Cardiac septum (tissue), 1 donor: ENCODE measurements at places on chromosomes 13 and 19. TPM values are rescaled to one million over a fixed set of nuclear protein-coding genes. Genes with fewer than 3 reads are reported as not detected.

DNA sequence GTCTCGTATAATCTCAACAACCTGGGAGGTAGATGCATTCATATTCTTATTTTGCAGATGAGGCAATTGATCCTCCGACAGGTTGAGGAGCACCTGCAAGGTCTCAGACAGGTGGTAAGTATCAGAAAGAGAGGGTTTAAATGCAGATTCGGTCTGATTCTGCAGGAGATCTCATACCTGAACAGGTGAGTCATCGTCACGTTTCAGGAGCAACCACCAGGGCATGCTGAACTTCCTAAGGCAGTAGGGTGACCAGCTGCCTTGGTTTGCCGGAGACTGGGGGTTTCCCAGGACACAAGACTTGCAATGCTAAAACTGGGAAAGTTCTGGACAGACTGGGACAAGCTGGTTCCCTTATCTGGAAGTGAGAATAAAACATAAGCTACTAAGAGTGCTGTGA, 68.8 kb upstream of the TSHZ3 start:
- no peak for DNase-seq

DNA sequence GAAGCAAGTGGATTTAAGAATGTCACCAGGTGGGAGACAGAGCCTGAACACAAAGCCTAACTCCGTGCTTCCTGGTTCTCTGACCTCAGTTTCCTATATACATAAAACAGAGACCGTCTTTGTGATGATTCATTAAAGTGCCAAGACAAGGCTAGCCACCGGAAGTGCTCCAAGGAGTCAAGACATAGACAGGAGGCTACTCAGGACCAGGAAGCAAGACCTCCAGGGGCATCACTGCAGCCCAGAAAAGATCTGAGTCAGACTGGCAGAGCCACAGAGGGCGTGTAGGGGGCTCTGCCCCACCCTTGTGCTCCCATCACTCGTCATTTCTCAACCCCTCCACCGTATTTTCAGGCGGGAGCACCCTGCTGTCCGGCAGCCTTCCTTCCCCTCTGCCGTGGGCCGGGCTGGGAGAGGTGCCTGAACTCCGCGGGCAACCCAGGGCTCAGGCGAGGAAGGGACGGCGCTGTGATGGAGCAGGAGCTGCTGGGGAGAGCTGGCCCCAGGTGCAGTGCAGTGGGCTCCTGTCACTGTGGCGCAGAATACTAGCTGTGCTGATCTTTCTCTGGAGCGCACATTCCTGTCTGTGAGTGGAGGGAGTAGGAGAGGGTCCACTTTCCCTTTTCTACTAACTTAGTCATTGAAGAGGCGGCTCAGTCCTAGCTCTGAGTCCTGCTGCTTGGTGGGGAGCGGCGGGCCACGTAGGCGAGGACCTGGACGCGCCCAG, 134.7 kb upstream of the GPR12 start:
- DNase-seq, result no peak

GRCh38 chr13:114140131-114140905, 7.9 kb upstream of the RASA3 start:
- no peak for DNase-seq

DNA sequence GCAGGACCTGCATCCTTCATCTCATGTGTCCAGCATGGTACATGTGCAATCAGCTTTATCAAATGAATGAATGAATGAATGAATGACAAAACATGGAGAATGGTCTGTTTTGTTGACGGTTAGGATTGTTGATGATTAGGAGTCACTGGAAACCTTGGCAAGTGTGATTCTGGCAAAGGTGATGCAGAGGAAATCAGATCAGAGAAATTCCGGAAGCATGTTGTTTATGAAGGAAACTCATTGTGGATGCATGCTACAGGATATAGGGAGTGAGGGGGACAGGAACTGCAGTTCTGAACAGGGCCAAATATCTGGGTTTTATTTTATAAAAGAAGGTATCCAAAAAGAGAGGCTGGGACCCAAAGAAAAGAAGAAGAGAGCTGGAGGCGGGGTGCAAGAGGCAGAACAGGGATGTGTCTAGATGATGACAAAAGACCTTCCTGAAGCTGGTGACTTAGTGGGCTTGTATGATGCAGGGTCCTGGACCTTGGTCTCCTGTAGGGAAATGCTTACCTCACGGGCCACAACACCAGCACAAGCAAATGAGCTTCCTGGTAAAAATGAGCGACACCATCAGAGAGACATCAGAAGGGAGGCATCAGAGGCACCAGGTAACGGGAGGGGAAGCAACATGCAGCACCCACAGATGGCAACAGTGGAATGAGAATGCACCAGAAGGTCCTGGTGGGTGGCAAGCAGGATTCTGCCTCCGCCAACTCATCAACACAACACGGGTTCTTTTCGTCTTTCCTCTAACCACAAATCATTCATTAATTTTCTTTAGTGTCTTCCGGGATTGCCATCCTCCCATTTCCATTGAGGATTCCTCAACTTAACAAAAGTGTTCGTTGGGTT, 159.6 kb downstream of the FOXO1 start:
- no peak for DNase-seq

DNA sequence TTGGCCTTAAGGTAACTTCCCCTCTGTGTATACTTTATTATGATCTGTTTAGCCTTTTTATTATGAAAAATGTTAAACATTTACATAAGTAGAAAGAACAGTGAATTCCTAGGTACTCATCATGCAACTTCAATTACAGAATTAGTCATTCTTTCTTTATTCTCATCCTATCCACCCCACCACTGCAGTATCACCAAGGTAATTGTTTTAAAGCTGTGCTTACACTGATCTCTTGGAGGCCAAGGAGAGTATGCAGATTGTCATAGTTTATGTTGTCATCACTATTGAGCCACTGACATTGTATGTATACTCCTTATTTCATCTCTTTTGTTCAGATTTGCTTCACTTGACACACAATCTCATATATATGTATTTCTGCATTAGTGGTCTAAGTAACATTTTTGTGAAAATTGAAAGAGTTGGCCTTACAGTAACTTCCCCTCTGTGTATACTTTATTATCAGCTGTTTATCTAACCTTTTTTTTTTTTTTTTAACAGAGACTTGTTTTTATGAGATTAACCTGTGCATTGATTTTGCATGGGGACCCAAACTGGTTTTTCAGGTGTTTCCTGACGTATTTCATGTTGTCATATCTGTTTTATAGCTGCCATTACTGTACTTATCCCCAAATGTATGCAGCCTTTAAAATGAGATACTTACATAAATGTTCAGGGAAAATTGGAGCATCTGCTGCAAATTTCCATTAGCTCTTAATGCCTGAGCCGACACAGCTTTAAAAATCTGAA, 4.5 kb downstream of the ZNF507 start:
- no peak for DNase-seq

DNA sequence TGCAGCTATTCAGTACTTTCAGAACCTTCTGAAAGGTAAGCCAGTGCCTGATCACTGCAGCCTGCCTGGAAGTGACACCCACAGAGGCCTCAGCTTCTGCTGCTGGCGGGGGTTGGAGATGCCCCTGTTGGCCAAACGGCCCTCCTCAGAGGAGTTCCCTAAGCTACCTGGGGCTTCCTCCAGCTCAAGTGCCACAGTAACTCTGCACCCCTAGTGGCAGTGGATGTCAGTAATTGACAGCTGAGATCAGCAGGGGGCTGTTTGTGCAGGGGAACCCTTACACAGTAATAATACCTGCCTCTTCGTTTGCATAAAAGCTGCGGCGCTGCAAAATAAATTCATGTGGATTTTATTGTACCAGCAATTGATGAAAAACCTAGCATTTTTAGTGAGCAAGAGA, 28.9 kb downstream of the TDRD12 start:
- no peak for DNase-seq

DNA sequence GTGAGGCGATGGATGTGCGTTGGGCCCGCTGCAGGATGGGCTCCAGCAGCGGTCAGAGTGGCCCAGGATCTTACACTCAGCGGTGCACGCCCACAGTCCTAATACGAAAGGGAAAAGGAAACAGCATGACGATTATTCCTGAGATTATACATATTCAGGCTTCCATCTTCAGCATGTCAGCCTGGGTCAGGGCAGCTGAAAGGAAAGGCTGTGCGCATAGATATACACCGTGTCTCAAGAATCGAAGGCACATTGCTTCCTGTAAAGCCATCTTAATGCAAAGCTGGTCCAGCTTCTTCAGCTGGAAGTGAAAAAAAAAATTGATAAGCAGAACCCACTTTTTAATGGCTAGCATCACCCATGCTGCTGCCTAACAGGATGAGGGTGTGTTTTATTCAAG, 3.6 kb downstream of the PCDH8 start:
- no peak for DNase-seq

- no peak for DNase-seq
Measured at GRCh38 chr19:58117841-58118575, 20.0 kb upstream of the ZSCAN18 start.

GRCh38 chr13:73268306-73268705, 209.5 kb downstream of the KLF5 start:
- DNase-seq, result no peak

DNA sequence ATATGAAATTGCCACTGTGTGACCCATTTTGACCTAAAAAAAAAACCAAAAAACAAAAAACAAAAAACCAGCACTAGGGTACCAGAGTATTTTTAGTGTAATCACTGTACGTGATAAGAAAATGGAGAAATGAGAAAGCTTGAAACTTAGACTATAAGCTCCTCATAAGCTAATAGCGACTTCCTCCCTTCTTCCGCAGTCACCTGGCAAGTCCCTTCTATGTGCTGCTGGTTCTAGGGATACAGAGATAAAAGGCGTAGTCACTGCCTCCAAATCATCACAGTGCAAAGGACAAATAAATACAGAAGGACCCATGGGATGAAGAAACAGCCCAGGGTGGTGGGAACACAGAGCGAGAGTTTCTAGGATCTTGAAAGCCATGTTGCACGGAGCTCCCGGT, 190.3 kb downstream of the TM9SF2 start:
- DNase-seq, result no peak

DNA sequence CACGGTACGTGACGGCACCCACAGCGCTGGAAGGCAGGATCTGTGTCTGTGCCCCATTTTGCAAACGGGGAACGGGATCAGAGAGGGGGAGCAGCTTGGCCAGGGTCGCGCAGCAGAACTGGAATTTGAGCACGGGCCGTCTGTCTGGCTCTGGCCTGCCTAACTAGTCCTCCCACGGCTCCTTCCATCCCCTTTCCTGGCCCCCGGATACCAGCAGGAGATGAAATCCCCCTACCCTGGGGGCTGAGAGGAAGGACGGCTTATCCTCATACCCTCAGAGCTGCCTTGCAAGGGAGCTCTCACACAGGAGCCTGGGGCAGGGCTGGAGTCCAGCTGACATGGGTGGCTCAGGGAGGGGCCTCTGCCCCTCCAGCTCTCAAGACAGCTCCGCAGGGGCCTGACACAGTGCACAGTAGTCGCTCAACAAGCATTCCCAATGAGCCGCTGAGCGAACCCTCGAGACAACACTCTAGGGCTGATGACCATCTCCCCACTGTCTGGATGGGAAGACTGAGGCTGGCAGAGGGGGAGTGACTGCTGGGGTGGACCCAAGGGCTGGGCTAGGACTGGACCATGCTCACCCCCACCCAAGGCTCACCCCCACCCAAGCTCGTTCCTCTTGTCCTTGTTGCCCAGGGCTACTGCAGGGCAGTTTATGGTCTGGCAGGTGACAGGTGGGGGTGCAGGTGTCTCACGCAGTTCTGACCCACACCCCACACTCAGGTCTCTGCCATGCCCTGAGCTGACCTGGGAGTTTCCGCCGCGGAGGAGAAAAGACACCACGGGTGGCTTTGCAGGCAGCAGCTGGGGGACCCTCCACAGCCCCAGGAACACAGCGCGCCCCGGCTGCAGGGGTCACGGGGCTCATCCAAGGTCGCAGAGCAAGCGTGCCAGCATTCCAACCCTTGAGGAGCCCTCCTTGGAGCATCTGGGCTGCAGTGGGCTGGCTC, 4.0 kb downstream of the ZBTB7A start:
- DNase-seq, result no peak

DNA sequence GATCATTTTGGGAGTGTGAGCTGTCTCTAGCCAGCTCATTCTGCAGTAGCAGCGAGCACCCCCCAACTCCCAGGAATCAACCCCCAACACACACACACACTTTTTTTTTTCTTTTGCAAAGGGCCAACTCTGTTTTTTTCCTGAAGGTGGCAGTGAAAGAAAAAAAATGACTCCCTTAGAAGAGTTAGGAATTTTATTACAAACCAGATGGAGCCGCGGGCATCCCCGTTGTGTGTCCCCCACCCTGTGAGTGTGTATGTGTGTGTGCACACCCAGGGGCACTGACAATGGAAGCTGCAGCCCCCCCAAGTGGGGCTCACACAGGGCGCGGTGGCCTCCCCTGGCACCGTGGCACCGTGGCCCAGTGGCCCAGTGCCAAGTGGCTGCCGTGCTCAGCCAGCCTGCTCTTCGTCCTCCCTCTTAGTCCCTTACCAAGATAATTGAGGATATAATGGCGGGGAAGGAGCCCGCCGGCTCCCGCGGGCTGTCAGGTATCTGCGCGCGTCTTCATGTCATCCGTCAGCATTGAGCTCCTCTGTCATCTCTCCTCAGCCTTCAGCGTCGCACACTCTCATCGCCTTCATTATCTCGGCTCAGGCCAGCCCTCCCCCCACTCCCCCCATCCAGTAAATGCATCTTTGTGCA, 314.1 kb downstream of the ZNF536 start:
- no peak for DNase-seq

DNA sequence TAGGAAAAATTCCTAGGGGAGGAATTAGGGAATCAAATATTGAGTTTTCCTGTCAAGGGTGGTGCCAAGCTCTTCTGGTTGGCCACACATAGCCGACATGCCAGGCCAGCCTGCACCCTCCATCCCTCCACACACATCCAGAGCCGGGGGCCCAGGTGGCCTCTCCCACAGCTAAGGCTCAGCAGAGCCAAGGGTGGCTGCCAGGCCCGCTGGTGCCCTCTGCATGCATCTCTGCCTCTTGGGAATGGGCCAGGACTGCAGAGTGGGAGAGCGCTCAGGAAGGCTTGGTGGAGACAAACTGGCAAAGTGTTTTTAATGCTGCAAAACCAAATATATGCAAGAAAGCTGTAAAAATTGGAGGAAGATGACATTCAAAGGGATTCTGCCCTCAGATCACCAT, 42.7 kb upstream of the GAS6 start:
- peak; percentile 77 for DNase-seq

ZNF302 gene
- total RNA-seq, result 32.6 TPM

ANKRD24 gene
- 1.6 TPM for total RNA-seq

GIPR gene
- total RNA-seq, result 6.9 TPM

IGFL1 gene
- total RNA-seq, result not detected

SPACA6 gene
- total RNA-seq, result 14.7 TPM

NALCN gene
- 2.3 TPM for total RNA-seq

PTH2 gene
- total RNA-seq, result not detected
